ENCODE measurements at places on chromosomes 6 and 20. TPM values are rescaled to one million over a fixed set of nuclear protein-coding genes. Genes with fewer than 3 reads are reported as not detected.
A peak's percentile ranks its signal among the peaks of the same experiment; 100 is the strongest.

DNA sequence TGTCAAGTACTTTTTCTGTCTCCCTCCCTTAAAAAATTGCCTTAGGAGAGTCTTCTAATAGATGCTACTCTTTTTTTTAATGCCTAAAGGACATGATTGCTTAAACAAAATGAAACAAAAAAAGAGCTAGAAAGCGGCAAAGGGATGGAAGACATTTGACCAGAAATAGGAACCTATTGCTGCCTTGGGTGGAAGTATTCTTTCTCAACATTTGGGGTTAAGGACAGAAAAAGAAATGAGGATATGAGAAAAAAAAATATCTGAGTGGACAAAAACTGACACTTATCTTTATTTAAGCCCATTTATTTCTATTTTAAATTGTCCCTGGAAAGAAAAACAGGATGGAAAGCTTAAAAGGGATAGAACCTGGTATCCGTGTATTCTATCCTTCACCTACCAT lies 664.9 kb upstream of the CITED2 start:
- no peak for DNase-seq

DNA sequence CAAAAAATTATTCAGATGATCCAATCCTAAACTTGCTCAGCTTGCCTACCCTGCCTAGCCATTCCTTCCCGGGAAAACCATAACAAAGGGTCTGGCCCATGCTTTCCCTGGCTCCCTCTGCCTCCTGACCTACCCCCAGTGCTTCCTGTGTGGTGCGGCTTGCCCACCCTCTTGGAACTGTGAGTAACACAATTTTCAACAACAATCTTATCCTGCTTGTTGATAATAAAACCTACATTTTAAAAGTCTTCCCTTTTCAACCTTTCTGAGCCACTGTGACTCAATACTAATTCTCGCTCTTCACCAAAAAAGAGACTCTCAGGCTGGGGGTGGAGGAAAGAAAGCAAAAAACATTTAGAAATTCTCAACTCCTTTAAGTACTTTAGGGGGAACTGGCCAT lies 18.0 kb downstream of the EXOC2 start:
- DNase-seq = no peak

DNA sequence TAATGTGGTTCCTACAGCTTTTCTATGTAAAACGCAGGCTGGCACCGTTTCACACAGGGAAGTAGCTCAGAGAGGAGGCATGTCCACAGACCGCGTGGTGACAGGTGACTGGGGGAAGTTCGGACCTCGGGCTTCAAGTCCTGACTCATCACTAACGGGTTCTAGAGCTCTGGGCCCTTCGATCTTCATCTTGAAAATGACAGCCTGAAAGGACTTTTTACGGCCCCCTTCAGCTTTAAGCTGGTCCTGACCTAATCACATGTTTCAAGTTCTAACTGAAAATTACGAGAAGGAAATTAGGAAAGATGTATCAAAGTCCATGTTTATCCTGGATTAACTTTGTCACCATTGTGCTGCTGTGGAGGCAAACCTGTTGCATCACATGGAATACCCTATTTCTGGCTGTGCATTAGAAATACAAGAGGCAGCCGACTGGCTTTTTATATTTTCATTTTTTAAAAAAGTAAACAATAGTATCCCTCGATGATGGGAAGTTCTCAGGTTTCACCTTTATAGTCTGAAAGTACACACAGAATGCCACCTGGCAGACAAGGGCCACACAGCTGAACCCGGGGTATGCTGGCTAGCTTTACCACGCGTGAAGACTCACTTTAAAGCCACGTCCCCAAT lies 2.0 kb downstream of the MAN1A1 start:
- no peak for DNase-seq

The TRIM15 gene
- polyA plus RNA-seq = not detected

GRCh38 chr20:46139266-46139889 lies 21.3 kb downstream of the CD40 start:
- peak; percentile 85 for DNase-seq

The PPP1R14C gene
- not detected for polyA plus RNA-seq

DNA sequence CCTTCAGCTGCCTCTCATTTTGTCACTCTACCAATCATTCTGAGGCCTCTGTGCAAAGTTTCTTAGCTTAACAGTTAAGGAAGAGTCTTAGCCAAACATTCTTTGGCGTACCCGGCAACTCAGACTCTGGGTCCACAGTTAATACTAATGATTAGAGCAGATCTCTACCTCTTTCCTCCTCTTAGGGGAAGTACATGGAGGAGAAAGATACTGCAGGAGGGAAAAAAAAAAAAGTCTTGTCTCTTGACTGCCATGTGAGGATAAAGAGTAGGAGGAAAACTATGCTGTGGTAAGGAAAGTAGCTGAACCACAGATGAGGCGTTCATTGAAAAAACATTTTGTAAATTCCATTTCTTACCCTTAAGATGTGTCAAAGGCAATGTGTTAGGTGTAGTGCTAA lies 44.0 kb upstream of the MARCKS start:
- no peak for DNase-seq

The MEI4 gene
- not detected for polyA plus RNA-seq

DNA sequence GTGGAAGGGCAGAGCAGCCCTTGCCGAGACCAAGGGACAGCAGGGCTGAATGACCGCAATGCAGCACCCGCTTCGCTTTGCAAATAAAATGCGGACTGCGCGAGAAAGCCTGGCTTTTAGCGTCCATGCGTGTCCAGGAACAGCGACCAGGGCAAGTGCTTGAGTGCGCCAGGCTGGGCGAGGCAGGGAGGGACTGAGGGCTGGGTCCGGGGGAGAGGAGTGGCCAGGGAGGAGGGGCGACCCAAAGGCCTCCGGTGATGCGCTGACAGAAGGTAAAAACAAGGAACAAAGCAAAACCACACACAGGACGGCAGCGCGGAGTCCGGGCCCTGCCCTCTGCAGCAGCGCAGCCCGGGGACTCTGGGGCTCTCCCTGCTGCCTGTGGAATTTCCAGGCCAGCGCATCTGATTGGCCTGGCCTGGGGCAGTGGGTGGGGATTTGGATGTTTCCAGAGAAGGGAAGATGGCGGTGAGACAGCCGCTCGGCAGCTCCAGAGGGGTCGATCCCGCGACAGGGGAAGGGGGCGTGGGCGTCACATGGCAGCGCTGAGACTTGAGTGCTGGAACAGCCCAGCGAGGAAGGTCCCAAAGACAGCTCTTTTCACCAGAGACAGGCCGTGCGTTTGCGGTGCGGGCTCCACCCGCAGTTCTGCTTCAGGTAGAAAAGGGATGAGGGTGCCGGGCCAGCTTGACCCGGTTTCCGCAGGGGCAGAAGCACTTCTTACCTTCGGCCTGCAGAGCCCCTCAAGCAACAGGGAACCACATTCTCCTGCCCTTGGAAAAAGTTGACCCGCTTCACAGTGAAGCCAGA lies 51.8 kb downstream of the SSR1 start:
- DNase-seq = peak; percentile 90

DNA sequence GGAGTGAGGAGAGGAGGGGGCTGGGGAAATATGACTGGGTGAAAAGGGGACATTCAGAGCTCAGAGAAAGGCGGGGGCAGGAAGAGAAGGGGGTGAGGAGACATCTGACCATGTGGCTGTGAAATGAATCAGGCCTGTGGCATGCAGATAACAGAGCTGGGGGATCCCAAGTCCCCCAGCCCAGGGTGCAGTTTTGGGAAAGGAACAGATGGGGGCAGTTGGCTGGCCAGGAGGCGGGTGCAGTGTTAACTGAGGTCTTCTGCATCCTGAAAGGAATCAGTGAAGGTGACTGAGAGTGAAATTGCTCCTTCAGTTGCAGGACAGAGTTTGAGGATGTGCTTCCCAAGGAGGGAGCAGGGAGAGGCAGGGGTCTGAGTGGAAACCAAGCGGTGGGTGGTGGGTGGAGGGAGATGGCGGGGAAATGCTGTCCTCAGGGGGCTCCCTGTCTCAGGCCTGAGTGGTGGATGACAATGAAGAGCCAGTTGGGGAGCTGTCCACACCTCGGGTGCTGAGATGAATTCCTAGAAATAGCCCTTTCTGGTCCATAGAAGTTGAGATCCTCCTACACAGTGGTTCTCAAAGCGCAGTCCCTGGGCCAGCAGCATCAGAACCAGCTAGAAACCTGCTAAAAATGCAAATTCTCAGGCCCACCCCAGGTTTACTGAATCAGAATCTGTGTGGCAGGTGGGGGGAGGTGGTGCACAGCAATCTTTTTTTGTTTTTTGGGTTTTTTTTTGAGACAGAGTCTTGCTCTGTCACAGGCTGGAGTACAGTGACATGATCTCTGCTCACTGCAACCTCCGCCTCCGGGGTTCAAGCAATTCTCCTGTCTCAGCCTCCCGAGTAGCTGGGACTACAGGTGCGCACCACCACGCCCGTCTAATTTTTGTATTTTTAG lies 26.0 kb upstream of the CCDC167 start:
- DNase-seq = peak; percentile 60

DNA sequence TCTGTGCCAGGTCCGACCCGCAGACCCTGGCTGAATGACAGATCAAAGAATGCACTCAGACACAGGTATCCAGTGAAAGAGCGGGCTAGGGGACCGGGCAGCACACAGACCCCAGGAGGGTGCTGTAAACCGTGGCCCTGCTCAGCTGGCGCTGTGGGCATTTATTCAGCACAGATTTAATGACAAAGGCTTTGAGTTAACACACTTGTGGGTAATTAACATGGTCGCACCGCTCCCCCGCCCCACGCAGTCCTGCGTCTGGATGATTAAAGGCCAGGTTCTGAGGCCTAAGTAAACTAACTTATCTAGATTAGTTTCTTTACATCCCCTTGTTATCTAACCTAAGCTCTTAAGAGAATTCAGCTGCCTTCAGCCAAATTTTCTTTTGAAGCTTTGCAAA lies 3.5 kb downstream of the MAK start:
- no peak for DNase-seq

DNA sequence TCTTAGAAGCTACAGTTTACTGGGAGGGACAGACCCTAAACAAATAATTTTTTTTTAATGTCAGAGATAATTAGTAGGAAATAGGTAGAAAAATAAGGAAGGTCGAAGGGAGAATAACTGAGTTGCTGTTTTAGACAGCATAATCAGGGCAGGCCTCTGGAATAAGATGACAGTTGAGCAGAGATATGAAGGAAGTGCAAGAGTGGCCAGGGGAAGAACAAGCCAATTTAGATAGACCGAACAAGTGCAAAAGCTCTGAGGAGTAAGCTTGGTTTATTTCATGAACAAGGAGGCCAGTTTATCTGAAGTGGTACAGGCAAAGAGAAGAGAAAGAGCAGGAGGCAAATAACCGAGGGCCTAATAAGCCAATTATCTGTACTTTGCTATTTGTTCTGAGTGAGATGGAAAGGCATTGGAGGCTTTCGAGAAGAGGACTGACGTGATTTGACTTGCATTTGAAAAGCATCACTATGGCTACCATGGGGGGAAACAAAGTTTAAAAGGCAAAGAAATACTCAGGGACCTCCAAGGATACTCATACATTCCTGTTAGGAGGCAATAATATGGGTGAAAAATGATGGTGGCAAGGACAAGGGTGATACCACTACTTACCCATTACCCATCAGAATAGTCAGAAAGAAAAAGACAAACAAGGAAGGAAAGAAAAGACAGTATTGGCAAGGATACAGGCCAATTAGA lies 19.7 kb downstream of the PROCR start:
- DNase-seq = no peak

GRCh38 chr6:161257793-161258457 lies 15.9 kb downstream of the AGPAT4 start:
- no peak for DNase-seq

The GTSF1L gene
- not detected for polyA plus RNA-seq

The RTEL1 gene
- polyA plus RNA-seq = 9.9 TPM

- no peak for DNase-seq
Observed at GRCh38 chr6:562052-562676, 94.7 kb downstream of the HUS1B start.

The AVP gene
- polyA plus RNA-seq = not detected

DNA sequence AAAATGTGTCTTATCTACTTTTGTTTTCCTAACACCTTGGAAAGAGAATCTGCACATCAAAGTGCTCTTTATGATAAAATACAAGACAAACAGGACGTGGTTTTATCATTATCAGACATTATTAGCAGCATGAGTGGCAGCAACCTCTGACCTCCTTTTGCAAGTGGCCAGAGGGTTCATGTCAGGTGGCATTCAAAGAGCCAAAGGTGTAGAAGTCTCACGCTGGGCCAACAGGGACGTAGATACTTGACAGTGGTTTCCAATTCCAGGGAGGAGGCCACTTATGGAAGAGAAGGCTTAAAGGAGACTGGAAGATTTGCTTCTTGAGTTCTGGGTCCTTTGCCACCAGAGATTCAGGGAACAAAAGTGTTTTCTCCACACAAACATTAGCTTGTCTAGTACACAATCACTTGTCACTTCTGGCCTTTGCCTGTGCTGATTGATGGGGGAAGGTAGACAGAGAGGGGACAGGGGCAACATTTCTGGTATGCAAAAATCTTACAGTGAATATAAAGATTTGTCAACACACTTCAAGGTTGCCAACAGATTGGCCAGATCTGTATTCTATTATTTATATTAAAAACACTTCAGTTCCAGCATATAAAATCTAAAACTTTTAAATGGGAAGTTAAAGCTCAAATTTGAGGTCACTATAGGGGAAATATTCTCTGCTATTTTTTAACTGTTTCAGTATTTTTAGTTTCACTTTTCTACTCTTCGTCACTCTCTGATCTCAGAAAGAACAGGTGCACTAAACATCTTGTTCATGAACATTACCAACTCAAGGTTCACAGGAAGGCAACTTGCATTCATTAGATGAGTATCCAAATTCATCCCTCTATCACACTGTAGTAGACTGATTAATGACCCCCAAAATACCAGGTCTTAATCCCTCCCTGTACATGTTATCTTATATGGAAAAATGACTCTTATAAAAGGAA lies 52.1 kb upstream of the FBXO30 start:
- DNase-seq = no peak

The LY6G6C gene
- 0.08 TPM for polyA plus RNA-seq

GRCh38 chr6:124963416-124963785 lies 1.2 kb downstream of the RNF217 start:
- no peak for DNase-seq

The CHD6 gene
- 8.7 TPM for polyA plus RNA-seq

The MYT1 gene
- 0.23 TPM for polyA plus RNA-seq

DNA sequence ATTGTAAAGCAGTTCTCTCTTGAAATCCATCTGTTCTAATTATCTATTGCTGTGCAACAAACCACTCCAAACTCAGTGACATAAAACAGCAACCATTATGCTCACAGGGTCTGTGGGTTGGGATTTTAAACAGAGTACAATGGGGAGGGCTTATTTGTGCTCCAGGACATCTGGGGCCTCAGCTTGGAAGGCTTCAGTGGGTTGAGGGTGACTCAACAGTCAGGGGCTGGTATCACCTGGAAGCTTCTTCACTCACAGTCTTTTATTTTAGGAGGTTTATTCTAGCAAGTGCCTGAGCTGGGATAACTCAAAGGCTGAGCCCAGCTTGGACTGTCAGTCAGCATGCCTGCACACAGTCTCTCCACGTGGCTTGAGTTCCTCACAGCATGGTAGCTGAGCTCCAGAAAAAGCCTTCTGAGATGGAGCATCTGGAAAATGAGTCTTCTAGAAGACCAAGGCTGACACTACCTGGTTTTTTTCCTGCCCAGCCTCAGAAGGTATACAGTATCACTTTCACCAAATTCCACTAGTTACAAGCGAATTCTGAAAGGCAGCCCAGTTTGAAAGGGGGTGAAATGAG lies 234.6 kb upstream of the ID4 start:
- DNase-seq = no peak

- DNase-seq = no peak
Observed at GRCh38 chr20:7656687-7657467, 283.4 kb downstream of the HAO1 start.
